Stimulated activated CD4-positive, alpha-beta T cell treated with anti-CD3 and anti-CD28 coated beads, Interleukin-1b, Interleukin-23, amount 100 ng/mL, for 1 hour (primary cell): ENCODE measurements at places on chromosomes 16 and 17.

DNA sequence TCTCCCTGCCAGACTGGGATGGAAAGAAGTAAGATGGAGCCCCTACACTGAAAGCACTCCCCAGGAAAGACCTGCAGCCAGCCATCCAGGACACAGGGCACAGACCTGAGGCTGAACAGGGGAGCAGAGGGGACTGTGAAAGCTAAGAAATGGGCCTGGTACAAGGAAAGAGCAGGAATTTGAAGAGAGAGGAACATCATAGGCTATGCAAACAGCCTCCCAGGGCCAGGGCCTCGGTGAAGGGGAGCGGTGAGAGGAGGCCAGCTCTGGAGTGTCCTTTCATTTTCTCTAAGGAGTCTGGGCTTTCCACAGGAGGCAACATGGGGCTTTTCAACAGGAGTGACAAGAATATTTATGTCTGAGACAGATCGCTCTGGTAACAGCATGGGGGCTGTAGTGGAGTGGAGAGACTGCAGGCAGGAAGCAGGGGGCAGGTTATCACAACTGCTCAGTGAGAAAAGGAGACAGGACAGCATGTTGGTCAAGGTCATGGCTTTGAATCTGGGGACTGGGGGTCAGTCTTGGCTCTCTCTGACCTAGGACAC, 50.1 kb downstream of the TOM1L2 start:
- no peak for DNase-seq

GRCh38 chr17:79255926-79256585, 181.4 kb downstream of the ENGASE start:
- DNase-seq: no peak

DNA sequence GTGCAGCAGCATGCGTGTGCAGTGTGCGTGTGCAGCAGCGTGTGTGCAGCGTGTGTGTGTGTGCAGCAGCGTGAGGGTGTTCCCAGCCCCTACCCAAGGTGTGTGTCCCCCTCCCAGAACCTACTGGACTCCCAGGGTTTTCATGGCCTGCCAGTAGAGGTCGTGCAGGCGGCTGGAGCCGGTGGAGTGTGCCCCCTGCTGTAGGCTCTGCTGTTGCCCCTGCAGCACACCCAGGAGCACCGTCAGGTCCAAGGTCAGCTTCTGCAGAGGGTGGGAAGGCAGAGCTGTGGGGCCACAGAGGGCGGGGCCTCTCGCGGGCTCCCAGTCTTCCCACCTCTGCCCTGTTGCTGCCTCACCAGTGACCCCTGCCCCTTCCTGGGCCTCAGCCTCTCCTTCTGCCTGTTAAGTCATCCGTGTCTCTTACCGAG, 14.9 kb downstream of the MYBBP1A start:
- no peak for DNase-seq

DNA sequence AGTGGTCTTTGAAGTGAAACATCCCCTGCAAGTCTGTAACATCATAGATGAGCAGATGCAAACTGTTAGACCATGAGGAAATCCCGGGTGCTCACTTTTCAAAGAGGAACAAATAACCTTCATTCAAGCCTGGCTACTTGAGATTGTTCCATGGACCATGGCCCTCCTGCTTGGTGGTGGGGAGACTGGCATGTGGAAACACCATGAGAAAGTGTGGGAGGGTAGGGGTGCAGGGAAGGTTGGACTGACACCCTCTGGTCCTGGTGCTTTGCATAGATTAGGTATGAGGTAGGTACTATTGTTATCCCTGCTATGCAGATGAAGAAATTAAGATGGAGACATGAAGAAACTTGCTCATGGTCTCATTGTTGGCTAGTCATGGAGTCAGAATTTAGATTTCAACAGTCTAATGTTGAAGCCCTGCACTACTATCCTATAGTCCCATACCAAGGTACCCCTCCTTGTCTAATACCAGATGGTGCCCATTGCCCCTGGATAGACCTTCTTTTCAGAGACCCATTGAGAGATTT, 59.0 kb downstream of the SPACA3 start:
- DNase-seq: no peak

DNA sequence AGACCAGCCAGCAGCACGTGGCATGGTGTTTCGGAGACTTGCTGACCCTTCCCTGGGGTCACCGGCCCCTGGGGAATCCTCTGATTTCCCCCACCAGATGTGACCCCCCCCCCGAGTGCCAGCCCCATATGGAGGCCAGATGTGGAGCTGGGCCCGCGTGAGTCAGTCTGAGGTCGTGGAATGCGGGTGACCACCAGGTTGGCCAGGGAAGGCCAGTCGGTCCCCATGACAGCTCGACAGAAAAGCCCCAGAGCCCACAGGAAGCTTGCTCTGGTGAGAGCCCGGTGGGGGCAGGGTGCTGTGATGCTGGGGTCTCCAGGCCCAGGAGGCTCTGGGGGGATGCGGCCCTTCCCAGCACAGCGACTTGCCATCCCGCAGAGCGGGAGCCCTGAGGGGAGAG, 209.0 kb downstream of the NTN1 start:
- no peak for DNase-seq

DNA sequence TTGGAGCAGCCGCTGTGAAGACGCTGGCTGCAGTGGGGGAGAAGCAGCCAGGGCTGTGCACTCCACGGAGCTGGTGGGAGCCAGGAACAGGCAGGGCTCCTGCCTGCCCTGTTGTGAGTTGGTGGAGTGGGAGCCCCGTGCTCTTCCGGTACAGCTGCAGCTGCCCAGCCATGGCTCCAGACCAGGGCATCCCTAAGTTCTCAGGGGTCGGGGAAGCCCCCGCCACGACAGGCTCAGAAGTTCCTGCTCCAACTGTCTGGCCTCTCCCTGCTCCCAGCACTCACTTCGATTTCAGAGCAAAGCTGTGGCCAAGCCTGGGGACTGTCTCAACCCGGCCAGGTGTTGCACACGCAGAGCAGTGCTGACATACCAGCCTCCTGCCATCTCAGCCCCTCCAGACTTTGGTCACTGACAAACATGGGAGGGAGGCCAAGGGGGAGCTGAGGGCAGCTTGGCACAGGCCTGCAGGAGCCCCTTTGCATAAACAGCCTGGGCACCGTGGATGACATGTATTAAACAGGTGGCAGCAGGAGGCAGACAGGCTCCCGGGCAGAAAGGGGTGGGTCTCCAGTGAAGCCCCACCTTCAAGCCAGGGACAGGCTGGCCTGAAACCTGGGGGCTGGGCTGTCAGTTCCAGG, 13.9 kb upstream of the KDM8 start:
- DNase-seq: no peak

DNA sequence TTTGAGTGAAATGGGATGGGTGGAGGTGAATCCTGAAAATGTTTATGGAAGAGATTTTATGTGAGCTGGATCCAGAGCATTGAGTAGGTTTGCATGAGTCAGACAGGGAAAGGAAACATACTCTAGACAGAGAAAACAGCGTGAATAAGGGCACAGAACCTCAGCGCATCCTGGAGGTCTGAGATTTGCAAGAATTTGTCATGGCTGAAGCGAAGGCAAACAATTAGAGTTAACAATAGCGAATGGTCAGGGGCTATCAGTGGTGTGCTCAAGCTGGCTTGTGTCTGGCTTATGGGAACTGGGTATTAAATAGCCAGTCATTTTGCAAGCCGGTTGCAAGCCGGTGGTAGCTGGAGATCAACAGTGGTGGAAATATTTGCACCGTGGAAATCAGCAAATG, 36.4 kb downstream of the MAP2K6 start:
- no peak for DNase-seq

- peak; percentile 63 for DNase-seq
Observed at GRCh38 chr17:76385892-76386786, 1.7 kb downstream of the SPHK1 start.

DNA sequence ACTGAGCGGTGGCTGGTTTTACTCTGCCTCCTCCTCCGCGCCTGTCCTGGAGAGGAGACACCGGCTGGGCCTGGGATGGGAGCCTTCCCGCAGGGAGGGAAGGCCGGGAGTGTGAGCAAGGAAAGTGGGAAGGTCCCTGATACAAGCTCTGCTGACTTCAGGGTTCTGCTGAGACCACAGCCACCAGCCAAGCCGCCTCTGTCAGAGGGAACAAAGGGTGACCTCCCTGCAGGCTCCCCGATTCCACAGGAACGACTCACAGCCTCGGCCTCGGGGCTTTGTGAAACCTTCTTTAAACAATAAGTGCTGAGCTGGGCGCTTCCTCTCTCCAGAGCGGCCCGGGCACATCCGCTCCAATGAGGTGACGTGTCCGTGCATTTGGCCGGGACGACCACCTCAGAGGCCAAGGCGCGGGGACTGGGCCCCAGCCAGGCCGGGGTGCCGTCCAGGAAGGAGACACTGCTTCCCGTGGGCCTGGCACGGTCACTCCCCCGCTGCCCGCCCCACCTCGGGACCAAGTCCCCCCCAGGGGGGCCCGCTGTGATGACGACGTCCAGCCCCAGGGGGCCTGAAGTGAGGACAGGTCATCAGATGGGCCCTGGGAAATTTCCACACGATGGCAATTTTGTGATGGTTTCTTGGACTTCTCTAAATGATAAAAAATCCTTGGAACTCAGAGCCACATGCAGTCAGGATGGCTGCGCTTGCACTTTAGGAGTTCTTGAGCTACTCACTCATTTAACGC, 11.8 kb upstream of the CIBAR2 start:
- no peak for DNase-seq

GRCh38 chr17:32494621-32495358, 8.0 kb downstream of the CDK5R1 start:
- no peak for DNase-seq

DNA sequence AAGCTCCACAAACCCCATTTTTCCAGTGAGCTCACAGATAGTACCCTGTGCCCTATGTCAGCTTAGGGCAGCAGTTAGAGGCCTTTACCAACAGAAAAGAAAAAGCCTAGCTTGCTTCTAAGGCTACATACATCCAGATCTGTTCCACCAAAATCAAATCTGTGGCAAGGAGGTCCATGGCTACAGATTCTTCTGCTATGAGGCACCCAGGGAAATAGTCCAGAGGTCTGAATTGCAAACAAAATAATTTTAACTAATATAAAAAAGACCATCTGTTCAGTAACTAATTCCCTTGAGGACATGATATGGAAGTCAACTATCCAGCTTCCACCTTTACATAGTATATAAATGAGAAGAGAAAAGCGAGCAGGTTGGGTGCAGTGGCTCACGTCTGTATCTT, 129.3 kb downstream of the PARN start:
- no peak for DNase-seq

DNA sequence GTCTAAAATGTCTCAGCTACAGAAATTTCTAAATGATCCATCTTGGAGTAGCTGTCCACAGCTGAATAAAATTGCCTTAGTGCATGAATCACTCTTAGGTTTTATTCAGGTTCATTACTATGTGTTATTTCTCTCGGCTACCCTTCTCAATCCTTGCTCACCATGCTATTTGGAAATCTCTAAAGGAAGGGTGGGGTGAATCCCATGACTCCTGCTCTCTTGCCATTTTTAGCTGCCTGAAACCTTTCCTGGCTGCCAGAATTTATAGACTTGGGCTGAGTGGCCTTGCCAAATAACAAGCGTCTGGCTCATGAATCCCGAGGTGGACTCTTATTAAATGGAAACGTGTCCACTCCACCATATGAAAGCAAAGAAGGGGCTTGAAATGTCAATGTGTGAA, 936.1 kb upstream of the SOX9 start:
- DNase-seq: no peak

DNA sequence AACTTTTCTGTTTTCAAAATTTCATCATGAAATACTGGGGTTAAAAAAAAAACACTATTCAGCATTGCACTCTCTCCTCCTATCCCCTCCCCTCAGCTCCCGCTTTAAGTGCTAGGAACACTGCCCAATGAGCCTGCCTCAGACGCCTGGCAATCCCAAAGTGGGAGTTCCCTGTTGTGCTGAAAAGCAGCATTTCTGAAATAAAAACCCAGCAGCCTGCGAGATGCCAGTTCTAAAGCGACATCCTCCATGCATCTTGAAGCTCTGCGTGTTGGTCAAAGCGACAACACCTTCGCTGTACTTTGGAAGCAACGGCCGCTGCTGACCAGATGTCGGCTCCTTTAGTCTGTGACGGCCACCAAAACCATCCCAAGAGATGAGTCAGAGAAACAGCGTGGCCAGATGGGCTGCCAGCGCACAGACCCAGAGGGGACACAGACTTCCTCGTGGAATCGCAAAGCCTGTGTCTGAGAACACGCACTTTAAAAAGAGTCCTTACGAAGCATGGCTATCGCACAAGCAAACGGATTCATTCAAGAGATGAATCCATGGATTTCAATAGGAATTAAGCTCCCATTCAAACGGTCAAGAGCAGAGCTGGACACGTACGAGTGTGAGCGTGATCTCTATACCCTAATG, 32.8 kb downstream of the FBXO31 start:
- DNase-seq: no peak

DNA sequence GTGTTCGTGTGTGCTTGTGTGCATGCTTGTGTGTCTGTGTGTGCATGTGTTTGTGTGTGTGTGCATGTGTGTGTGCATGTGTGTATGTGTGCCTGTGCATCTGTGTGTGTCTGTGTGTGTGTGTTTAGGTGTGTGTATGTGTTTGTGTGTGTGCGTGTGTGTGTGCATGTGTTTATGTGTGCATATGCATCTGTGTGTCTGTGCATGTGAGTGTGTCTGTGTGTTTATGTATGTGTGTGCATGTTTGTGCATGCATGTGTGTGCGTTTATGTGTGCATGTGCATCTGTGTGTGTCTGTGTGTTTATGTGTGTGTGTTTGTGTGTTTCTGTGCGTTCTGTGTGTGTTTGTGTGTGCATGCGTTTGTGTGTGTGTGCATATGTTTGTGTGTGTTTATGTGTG, 106.6 kb upstream of the TNRC6C start:
- DNase-seq: no peak

DNA sequence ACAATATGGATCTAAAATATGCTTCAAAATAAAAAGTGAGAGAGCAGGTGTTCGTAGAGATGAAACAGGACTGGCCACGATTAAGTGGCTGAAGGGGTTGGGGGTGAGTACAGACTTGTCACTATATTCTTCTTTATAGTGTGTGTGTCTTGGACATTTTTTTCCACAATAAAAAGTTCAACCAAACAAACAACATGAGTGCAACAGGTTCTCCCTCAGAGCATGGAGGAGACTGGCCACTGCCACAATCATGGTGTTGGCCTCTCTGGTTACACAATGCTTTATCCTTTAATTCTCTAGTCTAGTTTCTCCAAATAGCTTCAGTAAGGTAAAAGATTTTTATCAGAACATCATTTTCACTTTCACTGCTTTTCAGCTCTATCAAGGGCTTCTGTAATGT, 109.3 kb downstream of the PARN start:
- no peak for DNase-seq

GRCh38 chr16:77786186-77786847, 2.0 kb upstream of the VAT1L start:
- DNase-seq: no peak

DNA sequence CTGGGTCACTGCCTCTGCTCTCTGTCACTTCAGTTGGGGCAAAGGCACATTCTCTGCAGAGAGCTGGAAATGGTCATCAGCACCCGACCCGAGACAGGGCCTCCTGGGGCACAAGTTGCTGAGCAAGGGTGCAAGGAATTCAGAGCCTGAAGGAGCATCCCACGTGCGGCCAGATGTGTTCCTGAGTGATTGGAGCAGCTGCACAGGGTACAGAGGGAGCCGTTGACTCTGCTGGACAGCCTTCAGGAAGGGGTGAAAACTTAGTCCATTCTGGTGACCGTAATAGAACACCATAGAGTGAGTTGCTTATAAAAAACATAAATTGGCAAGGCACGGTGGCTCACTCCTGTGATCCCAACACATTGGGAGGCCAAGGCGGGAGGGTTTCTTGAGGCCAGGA, 106.8 kb downstream of the CCDC182 start:
- DNase-seq: no peak
